Osteocyte (in vitro differentiated cells): ENCODE measurements at places on chromosomes 1 and 21. TPM values are rescaled to one million over a fixed set of nuclear protein-coding genes. Genes with fewer than 3 reads are reported as not detected.
A peak's percentile ranks its signal among the peaks of the same experiment; 100 is the strongest.

Gene XKR8
- total RNA-seq = 3.8 and 3.9 TPM in 2 replicates

GRCh38 chr1:18955131-18955440 is 1.4 kb downstream of the IFFO2 start:
- no peak for DNase-seq

DNA sequence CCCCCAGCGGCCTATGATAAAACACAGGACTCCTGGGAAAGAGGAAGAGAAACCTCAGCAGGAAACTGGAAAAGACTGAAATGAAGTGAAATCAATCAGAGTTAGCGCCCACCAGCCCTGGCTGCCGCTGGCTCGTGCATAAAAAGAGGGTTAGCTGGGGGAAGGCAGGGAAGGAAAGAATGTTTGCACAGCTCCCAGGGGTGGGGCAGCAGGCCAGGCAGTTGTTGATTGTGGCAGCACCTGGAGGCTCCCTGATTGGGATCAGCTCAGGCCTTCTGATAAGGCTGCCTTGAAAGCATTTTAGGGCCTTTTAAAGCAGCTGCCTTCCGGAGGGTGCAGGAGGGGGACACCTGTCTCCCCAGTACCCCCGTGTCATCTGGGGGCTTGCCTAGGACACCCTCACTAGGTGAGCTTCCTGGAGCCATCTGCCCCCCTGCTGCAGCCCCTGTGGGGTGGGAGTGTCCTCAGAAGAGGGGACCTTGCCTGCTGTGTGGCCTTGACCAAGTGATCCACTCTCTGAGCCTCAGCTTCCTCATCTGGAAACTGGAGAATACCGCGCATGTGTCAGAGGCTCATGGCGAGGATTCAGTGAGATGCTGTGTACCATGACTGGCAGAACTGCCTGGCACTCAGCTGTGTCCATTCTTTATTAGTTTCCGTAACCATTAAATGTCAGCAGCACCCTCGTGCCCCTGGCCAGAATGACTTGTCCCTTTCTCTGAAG is 6.6 kb downstream of the EPHB2 start:
- no peak for DNase-seq

Gene SPATA21
- total RNA-seq = not detected in 2 replicates

DNA sequence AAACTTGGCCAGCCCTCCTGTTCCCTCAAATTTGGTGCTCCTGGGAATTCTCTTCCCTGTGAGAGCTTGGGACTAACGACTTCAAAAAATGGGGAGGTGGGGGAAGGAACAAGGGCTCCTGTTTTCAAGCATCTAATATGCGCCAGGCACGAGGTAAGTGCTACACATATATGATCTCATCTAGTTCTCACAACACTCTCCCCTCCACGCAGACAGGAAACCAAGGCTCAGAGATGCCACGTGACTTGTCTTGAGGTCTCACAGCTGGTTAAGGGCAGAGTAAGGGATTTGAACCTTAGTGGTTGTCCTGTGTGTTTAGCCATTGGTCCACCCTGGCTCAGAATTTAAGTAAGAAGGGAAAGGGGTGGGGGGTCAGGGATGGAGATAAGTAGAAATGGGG is 125.9 kb downstream of the DMRTB1 start:
- peak; percentile 25 for DNase-seq

DNA sequence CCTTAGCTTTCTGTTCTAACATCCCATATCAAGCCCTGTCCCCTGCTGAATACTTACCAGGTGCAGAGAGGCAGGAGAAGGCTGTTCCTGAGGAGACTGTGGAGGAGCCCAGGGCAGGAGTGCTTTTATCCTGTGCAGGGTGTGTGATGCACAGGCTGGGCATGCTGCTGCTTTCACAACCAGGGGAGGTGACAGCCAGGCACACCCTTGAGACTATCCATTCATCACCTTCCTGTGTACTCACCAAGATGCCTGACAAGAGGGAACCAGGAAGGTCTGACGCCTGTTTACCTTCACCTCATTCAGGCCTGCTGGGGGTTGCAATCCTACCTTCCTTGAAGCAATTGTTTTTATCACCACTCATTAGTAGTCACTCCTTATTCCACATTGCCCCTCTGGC is at the start of gene LCE3E:
LCE3E (minus strand) TSS at position 100 of the 400 bp plus-strand sequence. CDS start 572 bp downstream, outside the sequence.
- DNase-seq = no peak

Gene FCRL1
- not detected in 2 replicates for total RNA-seq

Gene NBPF10
- total RNA-seq = 5.1 and 5.3 TPM in 2 replicates

DNA sequence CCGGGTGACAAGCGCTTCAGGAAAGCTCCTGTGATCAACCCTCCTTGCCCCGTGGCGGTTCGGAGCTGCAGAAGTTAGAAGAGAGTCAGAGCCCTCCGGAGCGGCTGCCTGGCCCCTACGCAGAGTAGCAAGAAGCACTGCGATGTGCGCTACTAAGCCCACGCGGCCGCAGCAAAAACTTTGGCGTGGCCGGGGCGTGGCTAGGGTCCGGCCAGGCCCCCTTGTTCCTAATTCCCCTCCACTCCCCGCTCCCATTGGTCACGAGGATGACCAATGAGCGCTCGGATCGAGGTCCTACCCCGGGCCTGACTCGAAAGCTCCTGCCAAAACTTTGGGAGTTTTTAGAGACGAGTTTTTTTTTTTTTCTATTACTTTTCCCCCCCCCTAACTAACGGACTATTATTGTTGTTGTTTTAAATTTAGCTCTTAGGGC is at the start of gene HLX:
HLX (plus strand) TSS at position 368 of the 433 bp plus-strand sequence. CDS start 415 bp downstream, outside the sequence.
- DNase-seq = no peak

- no peak for DNase-seq
Measured at GRCh38 chr21:37449302-37449937, 82.8 kb downstream of the DYRK1A start.
